ENCODE measurements at places on chromosomes 1 and 21.
A peak's percentile ranks its signal among the peaks of the same experiment; 100 is the strongest.

GRCh38 chr1:14142397-14143100 lies 442.6 kb downstream of the PRDM2 start:
- DNase-seq: no peak

GRCh38 chr21:44829507-44830092 lies 11.7 kb upstream of the SUMO3 start:
- no peak for DNase-seq

GRCh38 chr1:151839457-151840403 lies at the start of gene C2CD4D:
Gene C2CD4D (minus strand): TSS chr1:151839820. CDS start chr1:151838989, 831 bp downstream.
- no peak for DNase-seq

DNA sequence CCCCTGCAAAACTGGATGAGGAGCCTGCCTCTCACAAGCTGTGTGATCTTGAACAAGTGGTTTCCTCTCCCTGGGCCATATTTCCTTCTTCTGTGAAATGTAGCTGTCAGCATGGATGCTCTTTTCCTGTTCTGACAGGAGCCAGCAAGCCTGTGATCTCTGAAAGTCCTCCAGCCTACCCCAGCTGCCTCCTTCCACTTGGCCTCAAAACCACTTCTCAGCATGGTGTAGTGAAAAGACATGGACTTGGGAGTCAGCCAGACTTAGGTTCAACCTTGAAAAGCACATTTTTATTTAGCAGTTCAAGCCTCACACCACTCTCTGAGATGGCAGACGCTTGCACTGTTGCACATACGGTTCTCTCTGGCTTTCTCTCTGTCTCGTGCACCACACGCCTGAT lies 292.9 kb upstream of the DUSP10 start:
- DNase-seq: no peak

DNA sequence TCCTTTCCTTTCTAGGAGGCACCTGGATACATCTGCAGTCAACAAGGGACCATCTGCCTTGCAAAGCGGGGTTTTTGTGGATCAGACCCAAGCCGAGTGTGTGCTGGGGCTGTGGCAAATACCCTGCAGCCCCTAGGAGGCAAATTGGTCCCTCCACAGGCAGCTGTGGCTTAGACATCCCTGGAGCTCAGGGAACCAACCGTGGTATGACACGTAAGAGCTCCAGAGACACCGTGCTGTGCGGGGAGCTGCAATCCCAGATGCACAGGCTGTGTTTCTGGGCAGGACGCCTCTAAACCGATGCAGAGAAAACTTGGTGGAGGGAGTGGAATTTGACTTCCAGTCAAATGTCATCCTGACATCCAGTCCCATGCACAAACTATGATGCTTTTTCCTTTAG lies 141.5 kb downstream of the KAZN start:
- DNase-seq: no peak

- DNase-seq: peak; percentile 26
Measured at GRCh38 chr1:206907304-206907991, 10.2 kb downstream of the IL24 start.

DNA sequence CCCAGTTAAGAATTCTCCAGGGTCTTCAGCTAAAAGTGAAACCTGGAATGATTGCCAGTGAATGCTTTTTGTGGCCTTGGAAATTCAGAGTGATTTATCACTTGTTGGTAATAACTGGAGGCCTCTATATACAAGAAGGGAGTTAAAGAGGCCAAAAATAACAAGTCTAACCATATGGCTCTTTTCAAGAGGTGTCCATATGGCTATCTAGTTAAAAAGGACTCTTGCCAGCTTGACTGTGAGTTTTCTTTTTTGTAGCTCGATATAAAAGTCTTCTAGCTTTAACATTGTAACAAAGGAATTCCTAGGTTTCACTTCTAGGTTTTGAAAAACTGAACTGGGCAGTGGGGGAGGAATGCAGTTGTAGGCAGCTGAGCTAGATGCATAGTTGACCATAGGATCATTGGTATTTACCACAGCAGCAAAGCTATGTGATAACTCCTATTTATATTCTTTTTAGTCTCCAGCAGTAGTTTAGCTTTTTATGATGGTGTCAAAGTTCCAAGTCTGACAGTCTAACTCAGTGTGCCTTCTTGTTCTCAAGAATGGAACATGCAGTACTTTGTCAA lies 44.4 kb downstream of the CACHD1 start:
- DNase-seq: no peak

GRCh38 chr1:235025422-235025984 lies 103.1 kb downstream of the TOMM20 start:
- DNase-seq: no peak

DNA sequence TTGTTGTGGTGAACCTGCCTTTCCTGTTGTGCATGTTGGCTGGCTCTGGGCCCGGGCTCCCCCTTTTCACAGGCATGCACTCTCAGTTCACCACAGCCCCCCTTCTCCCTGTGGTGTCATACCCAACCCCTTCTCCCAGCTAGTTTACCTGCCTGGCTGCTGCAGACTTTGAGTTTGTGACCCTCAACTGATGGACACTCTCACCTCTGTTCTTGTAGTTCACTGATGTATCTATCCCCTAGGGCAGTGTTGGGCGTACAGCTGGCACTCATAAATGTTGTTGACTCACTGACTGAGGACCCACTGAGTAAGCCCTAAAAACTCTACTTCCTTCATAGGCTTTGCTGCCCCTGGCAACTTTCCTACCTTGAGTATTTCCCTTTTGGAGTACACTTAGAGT lies 54.9 kb downstream of the WDR64 start:
- DNase-seq: no peak

GRCh38 chr1:157119008-157119407 lies 19.2 kb downstream of the ETV3 start:
- DNase-seq: no peak

- no peak for DNase-seq
Measured at GRCh38 chr1:215040190-215040589, 42.3 kb upstream of the KCNK2 start.

- no peak for DNase-seq
Measured at GRCh38 chr1:47709872-47710231, 272.0 kb downstream of the FOXD2 start.

- no peak for DNase-seq
Measured at GRCh38 chr1:23174426-23175110, 5.9 kb upstream of the LUZP1 start.

DNA sequence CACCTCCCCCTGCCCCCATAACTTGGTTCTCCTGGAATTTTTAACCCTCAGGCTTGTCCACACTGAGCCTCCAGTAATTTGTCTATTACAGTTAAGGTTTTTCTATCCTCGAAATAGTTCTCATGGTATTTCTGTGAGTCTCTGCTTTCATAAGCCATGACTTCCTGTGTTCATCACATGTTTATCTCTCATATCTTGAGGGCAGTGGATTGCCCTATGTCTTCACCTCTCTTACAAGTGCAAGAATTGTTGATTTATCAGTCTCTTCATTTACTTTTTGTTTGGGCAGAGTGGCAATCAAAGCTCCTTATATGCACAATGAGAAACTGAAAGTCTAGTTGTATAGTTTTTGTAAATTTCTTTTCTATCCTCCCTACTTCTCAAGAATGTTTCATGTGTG lies 328.4 kb downstream of the PLA2G4A start:
- DNase-seq: no peak

DNA sequence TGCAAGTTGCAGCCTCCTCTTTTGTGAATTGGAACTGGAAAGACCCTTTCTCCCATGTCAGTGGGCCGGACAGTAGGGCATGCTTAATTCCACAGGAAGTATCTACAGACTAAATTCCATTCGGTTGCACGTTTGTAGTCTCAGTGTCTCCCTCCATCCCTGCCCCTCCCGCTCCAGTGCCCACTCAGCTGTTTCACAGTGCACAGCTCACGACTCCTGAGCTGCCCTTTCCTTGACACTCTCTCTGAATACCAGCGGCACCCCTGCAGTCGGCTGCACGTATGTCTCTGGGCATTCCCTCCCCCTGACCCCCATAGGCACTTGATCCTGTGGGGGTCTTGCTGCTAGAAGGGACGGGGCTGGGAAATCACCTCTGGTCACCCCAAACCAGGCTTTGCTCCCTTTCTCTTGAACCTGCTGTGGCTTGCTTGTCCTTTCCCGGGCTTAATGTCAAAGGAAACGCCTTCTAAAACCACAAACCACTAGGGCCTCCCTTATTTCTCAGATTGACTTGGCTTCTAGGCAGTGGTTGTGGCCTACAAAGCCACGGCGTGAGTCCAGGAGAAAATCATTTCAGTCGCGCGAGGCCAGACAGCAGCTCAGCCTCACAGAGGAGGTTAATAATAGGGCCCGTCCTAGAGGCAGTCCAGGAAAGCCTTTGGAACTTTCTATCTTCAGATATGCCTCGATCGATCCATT lies 365.3 kb upstream of the PROX1 start:
- DNase-seq: no peak

- DNase-seq: no peak
Measured at GRCh38 chr21:29349702-29350101, 51.0 kb downstream of the BACH1 start.

GRCh38 chr1:95382000-95382786 lies 148.2 kb downstream of the RWDD3 start:
- peak; percentile 94 for DNase-seq

DNA sequence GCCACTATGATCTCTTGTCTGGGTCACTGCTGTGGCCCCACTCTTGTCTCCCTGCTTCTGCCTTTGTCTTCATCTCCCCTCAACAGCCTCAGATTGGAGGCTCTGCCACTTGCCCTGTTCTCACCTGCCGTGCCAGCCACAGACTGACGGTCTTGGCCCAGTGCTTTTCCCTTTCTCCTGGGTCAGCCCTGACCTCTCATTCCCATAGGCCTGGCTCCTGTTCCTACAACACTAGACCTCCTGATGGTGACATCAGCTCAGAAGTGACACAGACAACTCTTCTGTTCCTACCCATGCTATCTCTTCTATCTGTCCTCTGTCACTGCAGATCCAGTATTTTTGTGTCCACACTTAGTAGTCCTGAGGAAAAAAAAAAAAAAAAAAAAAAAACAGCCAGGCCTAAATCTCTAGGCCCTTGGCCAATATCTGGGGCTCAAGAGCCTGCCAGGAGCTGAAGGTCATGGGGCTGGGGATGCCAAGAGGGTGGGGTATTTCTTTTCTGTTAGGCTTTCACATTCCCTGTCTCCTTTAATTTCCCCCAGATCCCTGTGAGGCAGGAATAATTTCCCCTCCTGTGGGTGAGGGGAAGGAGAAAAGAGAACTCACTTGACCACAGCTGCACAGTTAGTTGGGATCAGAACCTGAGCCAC lies 42.0 kb upstream of the FOXO6 start:
- no peak for DNase-seq

- no peak for DNase-seq
Measured at GRCh38 chr1:156153362-156153761, at the start of gene SEMA4A. Gene SEMA4A (plus strand): TSS chr1:156153585. CDS start chr1:156154579, 994 bp downstream.

DNA sequence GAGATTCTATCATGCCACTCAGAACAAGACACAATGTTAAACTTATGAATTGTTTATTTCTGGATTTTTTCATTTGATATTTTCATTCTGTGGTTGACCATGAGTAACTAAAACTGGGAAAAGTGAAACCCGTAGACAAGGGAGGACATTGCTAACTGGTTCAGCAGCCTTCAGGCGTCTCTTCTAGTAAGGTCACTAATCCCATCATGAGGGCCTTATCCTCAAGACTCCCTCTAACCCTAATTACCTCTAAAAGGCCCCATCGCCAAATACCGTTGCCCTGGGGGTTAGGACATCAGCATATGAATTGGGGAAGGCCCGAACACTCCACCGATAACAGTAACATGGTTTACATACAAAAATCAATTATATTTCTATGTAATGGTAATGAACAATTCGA lies 247.6 kb downstream of the TM2D1 start:
- DNase-seq: no peak

- peak; percentile 27 for DNase-seq
Measured at GRCh38 chr1:92094090-92094489, 13.9 kb downstream of the BTBD8 start.

DNA sequence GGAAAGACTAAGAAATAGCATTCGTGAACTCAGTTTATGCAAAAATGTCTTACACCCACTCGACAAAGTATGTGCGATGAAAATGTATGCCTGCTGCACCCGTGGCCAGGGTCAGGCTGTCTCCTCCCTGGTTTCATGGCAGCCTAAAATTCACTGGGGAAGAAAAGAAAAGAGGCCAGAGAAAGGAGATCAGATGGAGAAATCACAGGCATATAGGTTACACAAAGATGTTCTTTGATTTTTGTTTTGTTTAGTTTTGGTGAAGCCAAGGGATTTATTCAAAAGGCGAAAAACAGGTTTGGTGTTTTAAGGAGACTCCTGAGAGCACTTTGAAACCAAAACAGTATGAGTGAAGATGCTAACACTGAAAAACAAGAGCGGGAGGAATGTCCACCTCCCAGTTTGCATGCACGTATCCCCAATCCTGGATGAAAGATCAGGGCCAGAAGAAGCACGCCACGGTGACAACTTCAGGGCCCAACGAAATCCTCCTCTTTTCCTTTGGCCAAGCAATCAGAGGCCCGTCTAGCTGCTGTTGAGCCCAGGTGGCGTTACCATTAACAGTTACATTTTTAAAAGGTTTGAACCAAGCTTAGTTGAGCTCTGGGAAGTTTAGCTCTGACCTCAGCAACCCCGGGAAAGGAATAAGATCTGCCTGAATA lies 992 bp upstream of the SSX2IP start:
- peak; percentile 6 for DNase-seq

DNA sequence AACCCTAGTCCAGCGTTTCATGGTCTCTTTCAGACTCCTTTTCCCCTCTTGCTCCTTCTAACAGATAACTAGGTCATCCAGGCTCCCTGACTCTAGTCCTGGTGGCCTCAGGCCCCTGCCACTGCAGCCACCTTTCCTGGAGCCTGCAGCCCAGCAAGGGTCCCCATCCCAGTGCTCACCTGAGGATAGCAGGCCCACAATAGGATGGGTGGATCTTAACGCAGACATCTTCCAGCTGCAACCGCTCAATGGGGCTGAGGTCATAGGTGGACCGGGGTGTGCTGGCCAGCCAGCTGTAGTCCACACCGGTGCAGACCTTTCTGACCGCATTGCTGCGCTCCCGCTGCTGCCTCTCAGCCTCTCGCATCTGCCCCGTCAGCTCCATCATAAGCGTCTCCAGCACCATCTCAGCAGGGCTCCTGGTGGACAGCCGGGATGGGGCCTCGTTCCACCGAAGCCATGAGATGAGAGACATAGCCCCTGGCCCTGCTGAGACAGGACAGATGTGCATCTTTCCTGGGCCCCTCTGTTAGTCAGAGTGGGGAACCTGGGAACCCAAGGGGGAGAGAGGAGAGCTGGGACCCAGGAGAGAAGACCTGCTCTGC lies 10.9 kb downstream of the RD3 start:
- no peak for DNase-seq

DNA sequence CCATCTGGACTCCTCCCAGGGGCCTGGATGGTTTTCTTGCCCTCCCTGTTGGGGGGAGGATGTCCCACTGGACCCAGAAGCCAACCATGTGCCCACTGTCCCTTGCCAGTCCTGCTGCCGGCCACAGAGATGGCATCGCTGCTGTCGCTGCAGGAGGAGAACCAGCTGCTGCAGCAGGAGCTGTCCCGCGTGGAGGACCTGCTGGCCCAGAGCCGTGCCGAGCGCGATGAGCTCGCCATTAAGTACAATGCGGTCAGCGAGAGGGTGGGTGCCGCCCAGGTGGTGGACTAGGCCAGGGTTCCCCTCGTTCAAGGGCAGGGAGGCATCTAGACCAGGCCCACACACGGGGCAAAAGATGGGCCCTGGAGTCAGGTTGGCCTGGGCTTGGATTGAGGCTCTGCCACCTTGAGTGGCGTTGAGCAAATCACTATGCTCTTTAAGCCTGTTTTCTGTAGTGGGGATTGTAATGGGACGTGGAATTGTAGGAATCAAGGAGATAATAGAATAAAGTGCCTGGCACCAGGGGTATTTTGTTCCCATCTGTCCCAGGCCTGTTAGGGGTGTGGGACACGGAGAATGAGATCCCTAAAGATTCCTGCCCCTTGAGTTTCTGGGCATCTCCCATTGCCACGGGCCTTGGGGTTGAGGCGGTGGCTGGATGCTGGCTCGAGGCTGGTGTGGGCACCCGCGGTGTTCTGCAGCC lies 2.6 kb downstream of the CROCC start:
- DNase-seq: no peak

- DNase-seq: no peak
Measured at GRCh38 chr1:118077331-118078045, 107.5 kb downstream of the SPAG17 start.
